Ureter (tissue), 1 donor: ENCODE measurements at places on chromosomes 2 and 18. TPM values are rescaled to one million over a fixed set of nuclear protein-coding genes. Genes with fewer than 3 reads are reported as not detected.

Gene CPO
- not detected for total RNA-seq

Gene WNT10A
- 4.0 TPM for total RNA-seq

Gene RAB11FIP5
- total RNA-seq: 26.1 TPM

Gene LCLAT1
- total RNA-seq: 28.8 TPM

Gene CXCR4
- 23.2 TPM for total RNA-seq

Gene UGT1A5
- 21.3 TPM for total RNA-seq

DNA sequence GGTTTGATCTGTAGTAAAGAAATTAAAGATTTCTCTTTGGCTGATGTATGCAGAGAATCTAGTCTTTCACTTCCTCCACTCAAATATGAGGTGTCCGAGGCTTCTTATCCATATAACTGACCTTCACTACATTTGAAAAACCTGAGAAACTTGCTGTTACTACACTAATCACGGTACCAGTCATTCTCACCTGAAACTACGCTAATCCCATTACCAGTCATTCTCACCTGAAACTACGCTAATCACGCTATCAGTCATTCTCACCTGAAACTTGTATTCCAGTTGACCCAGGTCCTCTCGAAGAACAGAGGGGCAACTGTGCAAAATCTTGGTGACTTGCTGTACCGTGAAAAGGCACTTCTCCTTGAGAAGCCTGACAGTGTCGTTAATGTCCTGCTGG is 5.1 kb downstream of the MTERF4 start:
- no peak for DNase-seq

DNA sequence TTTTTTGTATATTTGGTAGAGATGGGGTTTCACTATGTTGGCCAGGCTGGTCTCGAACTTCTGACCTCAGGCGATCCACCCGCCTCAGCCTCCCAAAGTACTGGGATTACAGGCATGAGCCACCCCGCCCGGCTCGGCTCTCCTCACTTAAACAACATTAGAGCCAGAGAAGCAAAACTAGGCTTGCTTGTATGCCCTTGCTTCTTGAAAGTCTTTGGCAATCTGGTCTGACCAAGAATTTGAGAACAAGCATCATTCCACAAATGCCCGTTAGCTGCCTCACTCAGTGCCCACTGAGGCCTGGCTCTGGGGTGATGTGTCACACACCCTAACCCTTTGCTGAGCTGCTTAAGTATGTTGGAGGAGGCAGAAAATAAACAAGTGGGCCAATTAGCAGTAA is 33.5 kb downstream of the SOWAHC start:
- no peak for DNase-seq

- DNase-seq: no peak
Observed at GRCh38 chr2:45134726-45135125, 125.5 kb upstream of the SIX2 start.

DNA sequence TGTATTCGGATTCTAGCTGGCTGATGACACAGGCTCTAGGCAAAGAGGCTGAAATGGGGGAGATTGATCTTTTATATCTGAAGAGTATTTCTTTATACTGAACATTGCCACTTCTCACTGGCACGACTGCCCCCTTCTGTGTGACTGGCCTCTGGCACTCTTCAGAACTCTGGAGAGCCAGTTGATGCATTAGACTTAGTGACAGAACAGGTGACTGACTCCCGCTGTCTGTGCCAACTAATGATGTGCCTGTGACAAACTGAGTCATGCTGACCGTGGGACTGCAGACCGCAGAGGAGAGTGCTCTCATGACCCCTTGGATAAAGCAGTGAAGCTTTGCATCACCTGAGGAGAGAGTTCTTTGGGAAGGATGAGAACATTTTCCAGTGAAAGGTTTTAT is 14.4 kb downstream of the MGAT5 start:
- no peak for DNase-seq

GRCh38 chr18:58513615-58514335 is 115.1 kb downstream of the ALPK2 start:
- no peak for DNase-seq

- no peak for DNase-seq
Observed at GRCh38 chr2:172425336-172425735, 2.0 kb upstream of the ITGA6 start.

GRCh38 chr2:221310730-221311129 is 261.4 kb downstream of the EPHA4 start:
- no peak for DNase-seq

DNA sequence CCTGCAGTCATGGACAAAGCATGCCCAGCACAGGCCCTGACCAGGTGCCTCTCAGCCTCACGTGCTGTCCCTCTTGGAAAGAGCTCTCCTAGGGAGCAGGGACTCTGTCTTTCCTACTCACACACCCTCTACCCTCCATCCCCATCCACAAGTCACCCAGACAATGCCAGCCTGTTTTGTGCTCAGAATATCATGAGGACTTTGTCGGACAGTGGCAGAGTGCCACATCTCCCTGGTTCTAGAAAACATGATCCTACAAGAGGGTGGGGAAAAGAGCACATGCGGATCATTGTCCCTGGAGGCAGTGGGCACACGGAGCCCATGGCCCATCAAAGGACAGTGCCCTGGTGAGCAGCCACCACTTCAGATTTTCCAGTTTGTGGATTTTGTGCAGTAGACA is 3.7 kb upstream of the MAL start:
- DNase-seq: no peak

- no peak for DNase-seq
Observed at GRCh38 chr2:85130407-85130806, 2.8 kb upstream of the TCF7L1 start.

GRCh38 chr2:143674051-143674450 is 544.8 kb downstream of the ARHGAP15 start:
- no peak for DNase-seq

GRCh38 chr2:195117011-195117410 is 540.0 kb upstream of the SLC39A10 start:
- DNase-seq: no peak

DNA sequence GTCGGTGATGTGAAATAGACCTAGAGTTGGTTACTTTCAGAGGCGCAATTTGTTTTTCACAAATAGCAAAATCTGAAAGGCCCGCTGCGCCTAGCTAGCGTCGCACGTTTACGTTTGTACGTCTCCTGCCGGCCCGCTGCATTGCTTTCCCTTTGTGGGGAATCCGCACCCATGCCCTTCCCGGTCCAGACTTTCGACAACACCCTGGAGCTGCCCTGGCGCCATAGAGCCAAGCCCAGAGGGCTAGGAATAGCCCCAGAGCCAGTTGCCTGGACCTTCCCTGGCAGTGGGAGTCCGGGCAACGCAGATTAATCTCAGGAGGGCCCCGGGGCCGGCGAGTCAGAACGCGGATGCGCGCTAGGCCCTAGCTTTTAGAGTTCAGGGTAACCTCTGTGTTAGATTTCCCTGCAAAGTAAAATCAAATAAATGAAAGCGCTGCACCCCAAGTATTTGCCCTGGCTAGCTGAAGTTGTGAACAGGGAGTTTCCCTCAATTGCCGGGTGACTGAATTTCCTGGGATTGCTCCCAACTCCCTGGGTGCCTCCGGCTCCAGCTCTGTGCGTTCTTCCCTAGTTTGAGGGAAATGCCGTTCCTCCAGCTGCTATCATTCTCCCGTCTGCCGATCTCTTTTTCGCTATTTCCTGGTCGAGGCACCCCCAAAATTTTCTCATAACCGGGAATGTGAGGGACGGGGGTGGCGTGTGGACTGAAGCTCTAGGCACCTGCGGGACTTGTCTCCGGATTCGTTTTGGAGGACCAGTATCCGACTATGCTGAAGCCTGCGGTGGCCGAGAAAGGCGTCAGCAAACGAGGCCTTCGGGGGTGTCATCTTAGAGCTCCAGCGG is 1.2 kb upstream of the EN1 start:
- DNase-seq: peak; percentile 23
